ENCODE measurements at places on chromosomes 5 and 9.

DNA sequence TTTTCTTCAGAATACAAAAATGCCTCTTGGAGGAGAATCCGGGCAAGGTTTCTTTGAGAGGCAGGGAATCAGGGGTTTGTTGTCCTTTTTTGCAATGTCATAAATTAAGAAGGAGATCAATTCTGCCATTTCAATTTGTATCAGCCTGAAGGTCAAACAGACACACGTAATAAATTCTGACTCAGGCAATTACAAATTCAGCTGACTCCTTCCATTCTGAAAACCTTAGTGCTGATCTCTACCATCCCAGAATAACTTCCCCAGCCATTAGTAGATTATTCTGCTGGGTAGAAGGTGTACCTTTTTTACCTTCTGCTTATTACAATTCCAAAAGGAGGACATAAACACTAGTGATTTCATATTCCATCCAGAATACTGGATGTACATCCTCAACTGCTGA, 516.6 kb downstream of the AGTPBP1 start:
- no peak for DNase-seq

GRCh38 chr5:98770911-98771322, 2.5 kb upstream of the RGMB start:
- DNase-seq = no peak

DNA sequence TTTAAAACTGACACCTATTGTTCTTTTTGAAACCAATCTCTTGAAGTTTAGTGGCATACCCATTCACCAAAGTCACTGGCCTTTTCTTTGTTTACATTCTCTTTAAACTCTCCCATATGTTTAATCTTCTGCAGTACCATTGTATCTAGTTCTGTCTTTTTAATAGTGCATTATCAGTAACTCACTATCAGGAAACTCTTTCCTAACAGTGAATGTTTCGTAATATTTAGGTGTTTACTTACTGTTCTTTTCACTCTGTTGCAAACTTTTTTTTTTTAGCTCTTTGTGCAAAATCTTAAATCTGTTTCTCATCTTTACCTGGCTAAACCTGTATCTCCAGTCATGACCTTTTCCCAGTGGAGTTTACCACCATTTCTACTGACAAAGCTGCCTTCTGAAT, 17.2 kb downstream of the SMAD5 start:
- DNase-seq = no peak

GRCh38 chr9:31168161-31168560, 1216.3 kb upstream of the ACO1 start:
- DNase-seq = no peak

DNA sequence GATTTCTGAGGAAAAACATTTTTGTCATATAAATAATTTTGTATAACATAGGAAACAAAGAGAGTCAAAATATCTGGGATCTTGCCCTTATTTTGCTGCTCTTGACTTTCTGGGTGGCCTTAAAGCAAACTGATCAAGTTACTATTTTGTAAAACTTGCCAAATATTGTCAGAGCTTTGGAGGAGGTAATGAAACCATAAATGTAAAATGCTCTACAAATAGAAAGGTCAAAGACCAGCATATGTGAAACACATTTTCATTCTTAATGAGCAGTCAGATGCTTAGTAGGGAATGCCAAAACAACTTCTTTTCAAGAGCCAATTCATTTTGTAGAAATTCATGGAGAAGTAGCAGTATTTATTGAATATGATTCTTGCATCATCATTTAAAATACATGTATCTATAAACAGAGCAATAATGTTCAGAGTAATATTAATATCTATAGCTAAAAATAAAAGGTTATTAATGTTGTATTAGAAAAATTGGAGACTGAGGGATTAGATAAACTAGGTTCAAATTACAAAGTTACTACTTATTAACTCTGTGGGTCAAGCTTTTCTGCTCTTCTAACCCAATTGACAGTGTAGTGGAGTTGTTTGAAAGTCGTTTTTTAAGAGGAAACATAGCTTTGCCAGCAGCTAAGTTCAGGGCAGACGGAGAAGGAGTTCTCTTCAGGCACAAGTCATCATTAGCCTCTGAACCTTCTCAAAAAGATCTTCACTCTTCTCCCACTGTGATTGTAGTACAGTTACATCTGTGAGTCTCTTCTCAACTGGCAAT, 2053.1 kb downstream of the EFNA5 start:
- peak; percentile 27 for DNase-seq

- no peak for DNase-seq
These were observed 46.4 kb upstream of the SEMA4D start for GRCh38 chr9:89544279-89544661.

- no peak for DNase-seq
These were observed 117.4 kb downstream of the FBXL17 start for GRCh38 chr5:108264533-108264932.

DNA sequence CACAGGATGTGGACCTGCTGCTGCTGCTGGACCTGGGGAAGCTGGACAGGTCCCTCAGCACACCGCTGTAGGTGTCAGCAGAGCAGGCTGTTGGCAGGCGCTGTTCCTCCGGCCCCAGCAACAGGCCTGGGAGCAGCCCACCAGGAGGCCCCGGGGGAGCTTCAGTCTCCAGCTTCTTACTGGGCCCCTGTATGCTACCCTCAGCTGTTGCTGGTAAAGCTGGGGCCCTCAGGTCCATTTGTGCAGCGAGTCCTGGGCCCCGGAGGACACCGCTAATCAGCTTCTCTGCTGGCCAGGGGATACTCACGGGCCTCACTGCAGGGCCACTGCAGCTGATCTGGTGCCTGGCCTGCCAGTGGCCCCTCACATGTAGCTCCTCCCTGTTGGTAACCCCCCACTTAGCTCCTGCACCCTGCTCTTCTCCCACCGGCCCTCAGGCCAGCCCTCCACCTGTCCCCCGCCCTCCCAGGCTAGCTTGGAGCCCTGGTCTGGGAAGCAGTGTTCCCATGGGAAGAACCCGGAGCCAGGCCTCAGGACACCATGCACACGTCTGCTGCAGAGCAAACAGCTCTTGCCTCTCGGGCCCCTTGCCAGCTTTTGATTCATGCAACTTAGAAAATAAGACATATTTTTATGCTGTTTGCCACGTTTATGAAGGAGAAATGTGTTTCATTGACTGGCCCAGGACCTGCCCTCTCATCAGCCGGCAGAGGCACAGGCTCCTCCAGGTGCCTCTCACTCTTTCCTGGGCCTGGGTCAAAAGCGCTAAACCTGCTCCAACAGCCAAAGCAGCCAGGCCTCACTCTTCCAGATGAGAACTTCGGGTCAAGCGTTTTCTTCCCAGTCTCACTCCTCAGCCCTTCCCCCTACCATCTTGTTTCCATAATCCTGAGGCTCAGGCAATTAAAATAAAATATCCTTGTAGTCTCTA, 61.0 kb upstream of the ADAMTS2 start:
- peak; percentile 64 for DNase-seq

DNA sequence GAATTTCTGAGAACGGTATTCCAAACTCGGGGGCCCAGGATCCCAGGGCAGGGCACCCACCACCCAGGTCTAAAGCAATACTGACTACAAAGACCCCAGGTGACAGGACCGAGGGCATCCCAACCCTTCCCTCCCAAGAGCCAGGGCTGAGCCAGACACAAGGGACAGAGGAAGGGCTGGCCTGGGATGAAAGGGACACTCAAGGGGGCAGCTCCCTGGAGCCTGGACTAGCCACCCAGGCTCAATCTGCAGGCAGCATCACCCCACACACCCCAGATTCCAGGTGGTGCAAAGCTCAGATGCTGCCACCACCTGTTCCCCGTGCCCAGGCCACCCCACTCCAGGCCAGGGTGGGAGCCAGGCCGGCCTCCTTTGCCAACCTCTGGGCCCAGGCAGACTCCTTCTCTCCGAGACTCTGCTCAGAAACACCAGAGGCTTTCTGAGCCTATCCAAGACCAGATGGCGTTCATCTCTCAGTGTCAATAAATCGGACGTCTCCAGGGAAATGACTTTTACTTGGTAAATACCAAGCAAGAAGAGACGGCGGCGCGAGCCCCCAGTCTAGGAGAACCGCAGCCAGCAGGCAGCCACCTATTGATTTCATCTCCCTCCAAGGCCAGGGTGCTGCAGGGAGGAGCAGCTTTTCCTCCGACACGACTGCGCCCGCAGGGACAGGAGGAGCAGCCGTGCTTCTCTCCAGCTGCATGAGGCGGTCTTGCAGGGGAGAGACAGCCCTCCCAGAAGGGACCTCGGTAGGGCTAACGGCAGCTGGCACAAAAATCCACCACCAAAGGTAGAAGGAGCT, 94.1 kb upstream of the ADAMTS2 start:
- DNase-seq = no peak

DNA sequence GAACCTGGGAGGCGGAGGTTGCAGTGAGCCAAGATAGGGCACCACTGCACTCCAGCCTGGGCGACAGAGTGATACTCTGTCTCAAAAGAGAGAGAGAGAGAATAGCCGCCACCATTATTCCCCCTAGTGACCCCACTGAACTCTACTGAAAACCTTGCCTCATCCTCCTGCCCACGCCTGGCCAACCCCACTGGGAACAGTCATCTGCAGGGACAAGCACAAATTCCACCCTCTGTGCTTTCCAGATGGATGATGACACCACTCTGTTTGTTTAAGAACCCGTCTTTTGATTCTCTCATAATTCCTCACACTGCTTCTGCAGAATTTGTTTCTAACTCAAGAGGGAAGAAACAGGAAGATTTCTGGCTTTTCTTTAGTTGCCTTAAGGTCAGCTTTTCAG, 12.2 kb downstream of the BHMT2 start:
- no peak for DNase-seq

DNA sequence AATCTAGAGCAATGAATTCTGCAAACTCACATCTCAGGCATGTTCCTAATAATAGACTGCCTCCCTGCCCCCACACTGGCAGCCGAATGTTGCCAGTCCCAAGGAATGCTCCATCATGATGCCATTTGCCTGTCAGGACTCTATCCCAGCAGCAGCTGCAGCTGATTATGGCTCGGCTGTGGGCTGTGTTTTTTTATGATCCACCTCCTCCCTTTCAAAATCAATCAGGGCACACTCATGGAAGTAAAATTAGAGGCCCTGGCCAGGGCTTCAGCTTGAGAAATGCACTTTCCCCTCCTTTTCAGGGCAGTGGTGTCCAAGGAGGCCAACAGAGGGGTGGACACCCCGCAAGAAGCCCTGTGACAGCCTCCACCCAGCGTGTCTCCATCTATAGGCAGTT, 176.7 kb upstream of the S1PR3 start:
- DNase-seq = peak; percentile 46

GRCh38 chr5:143593723-143594122, 190.2 kb upstream of the NR3C1 start:
- no peak for DNase-seq

GRCh38 chr5:122702524-122702875, 72.4 kb upstream of the SNX2 start:
- DNase-seq = no peak

Data from hindlimb muscle (tissue), 1 donor.